Activated CD8-positive, alpha-beta T cell treated with anti-CD3 and anti-CD28 coated beads for 36 hours (primary cell): ENCODE measurements at places on chromosomes 7 and 10.
A peak's percentile ranks its signal among the peaks of the same experiment; 100 is the strongest.

DNA sequence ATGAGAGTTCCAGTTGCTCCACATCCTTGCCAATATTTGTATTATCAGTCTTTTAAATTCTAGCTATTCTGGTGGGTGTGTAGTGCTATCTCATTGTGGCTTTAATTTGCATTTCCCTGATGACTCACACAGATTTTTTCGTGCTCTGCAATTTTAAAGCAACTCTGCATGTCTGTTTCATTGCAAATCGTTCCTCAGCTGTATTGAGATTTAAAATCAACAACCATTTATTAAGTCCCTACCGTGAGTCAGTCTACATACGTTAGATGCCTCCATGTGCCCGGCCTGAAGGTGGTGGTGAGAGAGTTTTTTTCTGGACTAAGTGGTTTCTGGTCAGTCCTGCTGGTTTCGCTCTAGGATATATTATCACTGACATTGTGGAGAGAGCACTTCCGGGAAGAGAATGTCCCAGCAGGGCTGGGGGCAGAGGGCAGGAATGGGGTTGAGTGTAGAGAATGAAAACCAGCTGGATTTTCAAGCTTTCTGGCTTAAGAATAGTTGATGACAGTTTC, 8.4 kb upstream of the HYCC1 start:
- DNase-seq = no peak

DNA sequence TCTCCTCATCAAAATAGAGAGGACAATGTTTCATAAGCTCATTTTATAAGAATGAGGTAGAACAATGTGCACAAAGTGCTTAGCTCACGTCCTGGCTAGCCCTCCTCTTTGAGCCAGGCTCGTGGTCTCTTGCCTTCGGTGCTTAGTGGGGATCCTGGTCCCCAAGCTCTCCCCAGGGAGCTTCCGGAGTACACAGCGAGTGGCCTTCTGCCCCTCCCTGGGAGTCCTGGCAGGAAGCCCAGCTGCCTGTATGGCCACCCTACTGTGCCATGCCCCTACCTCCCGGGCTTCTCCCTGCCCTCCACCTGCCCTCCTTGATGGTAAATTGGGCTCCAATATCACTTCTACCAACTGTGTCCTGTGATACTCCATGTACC, 868 bp downstream of the MYO1G start:
- DNase-seq = peak; percentile 52

DNA sequence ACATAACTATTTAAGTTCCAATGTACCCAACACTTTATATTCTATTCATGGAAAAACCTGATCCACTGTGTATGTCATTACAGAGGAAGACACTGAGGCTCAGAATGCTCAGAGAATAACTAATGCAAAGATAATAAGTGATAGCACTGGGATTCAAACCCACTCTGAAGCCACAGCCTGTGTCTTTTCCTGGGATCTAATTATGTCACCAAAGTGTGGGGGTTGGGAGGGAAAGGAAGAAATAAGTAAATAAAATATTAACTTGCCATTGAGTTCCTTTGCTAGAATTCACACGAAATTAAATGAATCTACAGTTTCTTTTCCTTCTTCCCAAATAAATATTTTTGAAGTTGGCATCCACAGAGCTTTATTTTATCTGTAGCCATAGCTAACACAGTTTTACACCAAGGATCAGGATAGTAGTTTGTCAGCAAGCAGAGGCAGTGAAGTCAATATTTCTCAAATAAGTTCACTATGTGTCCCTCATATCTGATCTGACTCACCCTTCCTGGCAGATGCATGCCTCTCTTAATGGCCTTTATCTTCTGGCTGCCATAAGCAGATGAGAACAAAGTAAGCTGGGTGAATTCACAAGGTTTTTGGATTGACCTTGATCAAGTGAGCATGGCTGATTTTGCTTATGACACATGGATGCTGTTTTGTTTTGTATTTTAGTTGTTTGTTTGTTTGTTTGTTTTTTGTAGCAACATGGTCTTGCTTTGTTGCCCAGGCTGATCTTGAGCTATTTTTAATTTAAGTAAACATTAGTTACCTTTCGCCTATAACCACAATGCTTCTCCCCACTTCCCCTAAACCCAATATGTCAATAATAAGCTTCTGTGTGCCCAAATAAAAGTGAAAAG, 6.3 kb downstream of the RAPGEF5 start:
- no peak for DNase-seq

GRCh38 chr7:101537205-101537604, 91.9 kb downstream of the MYL10 start:
- DNase-seq = no peak

DNA sequence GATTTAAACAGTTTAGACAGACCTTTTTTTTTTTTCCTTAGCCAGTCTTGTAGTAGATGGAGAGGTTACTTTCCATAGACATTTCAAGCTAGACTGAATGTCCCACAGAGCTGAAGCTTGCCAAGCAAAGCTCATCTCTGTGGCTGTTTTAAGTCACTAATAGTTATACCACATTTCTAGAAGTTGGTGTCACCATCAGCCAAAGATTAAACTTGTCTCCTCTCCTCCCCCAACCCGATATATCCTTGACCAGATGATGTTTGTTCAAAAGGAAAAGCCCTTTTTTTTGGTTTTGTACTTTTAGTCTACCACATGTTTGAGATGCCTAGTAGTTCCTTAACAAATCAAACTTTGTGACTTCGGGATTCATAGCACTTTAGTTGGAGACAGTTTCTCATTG, 66.1 kb downstream of the ADD3 start:
- no peak for DNase-seq

DNA sequence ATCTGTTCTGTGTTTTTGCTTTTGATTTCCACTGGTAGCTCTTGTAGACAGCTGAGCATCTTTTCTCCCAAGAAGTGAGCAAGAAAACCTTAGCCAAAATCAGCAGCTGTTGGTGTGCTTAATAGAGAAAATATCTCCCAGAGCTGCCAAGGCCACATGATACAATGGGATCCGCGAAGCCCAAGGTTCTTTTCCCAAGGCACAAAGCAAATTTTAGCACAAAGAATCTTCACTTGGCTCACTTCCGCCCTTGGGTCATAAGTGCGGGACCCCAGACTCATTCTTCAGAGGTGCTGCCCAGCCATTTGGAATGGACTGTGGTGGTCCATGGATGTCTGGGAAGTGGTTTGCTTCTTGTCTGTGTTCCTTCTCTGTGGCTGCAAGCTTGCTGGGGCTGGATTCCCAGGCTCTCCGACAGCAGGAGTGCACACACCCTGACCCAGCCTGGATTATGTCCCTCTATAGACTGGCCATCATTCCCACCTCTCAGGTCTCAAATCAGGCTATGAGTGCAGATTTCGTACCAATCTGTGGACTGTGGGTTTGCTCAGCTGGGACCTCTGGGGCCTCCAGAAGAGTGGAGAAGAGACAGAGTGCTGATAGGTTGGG, 93.0 kb upstream of the TMEM72 start:
- no peak for DNase-seq

DNA sequence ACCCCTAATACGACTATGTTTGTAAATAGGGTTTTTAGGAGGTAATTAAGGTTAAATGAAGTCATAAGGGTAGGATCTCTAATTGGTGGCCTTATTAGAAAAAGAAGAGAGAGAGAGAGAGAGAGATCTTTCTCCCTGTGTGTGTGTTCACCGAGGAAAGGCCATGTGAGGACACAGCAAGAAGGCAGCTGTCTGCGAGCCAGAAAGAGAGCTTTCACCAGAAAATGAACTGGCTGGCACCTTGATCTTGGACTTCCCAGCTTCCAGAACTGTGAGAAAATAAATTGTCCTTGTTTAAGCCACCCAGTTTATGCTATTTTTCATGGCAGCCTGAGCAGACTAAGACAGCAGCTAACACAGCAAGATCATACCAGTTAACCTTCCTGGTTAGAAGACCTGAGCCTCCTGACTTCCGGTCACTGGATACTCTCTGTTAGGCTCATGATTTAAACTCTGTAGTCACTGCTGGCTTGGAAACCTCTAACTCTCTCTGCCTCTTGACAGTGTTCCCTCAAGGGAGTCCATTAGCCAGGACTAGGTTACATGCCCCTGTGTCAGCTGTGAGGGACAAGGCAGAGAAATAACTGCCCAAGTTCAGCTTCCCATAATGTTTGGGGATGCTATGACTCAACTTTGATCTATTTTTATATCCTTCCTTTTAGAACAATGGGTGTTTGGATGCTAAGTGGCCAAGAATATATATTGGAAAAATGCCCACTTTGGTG, 102.3 kb downstream of the DYNC1I1 start:
- DNase-seq = no peak

DNA sequence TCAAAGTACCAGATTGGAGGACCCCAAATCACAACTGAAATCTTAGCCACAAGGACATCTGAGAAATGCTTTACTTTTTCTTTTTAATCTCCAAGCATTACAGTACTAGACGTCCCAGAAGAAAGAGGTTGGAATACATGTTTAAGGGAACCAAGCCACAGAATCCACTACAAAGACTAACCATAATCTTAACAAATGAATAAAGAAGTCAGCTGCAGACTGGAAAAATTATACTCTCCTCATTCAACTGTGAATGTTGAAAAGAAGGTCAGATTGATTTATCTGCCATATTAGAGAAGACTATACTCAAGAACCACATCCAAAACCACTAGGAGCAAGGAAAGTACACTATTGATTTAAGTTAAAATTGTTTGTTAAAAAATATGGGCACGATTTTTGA, 102.1 kb upstream of the ABCB5 start:
- no peak for DNase-seq

DNA sequence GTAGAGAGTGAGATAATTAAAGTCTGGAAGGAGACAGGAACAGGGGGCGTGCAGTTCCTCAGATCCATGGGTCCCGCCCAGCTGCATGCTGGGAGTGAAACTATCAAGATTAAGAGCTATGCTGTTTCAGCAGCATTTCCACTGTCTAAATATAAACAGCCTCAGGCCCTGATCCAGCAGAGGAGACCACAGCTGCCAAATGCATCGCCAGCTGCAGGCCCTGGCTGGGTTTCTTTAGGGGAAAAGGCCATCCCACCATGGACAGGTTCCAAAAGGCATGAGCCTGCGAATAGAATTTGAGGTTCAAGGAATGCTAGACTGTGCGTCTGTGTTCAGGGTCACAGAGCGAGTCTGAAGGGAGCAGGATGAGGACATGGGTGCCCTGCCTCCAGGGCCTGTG, 411.4 kb downstream of the PAXIP1 start:
- DNase-seq = no peak

- DNase-seq = no peak
Measured at GRCh38 chr7:133155642-133156041, 73.8 kb upstream of the CHCHD3 start.

GRCh38 chr10:131210181-131210580, 101.3 kb downstream of the TCERG1L start:
- DNase-seq = no peak

DNA sequence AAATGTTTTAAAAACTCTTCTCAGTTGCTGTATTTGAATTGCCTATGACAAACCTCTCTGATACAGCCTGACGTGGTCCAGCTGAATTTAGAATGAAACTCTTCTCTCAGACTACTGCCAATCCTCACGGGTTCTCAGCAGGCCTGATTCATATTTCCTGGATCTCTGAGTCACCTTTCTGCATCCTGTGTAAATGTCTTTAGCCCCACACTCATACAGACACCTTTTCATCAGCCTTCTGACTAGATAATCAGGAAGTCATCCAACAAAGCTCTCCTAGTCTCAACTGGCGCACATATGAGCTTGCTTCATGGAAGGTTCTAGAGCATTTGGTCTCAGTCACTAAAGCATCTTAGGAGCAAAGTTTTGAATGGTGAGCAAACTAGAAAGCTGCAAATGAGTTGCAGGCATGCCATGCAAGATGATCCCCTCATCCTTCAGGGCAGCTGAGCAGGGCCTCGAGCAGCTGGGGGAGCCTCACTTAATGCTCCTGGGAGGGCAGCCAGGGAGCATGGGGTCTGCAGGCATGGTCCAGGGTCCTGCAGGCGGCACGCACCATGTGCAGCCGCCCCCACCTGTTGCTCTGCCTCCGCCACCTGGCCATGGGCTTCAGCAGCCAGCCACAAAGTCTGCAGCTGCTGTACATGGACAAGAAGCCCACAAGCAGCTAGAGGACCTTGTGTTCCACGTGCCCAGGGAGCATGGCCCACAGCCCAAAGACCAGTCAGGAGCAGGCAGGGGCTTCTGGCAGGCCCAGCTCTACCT, 182.8 kb downstream of the ARHGAP12 start:
- DNase-seq = peak; percentile 74

GRCh38 chr10:33952692-33953360, 618.4 kb upstream of the NRP1 start:
- no peak for DNase-seq

GRCh38 chr7:348480-348844, 58.5 kb downstream of the FOXL3 start:
- DNase-seq = no peak
